ENCODE measurements at places on chromosomes 13 and 19. TPM values are rescaled to one million over a fixed set of nuclear protein-coding genes. Genes with fewer than 3 reads are reported as not detected.

The N4BP2L1 gene
- polyA plus RNA-seq, result 34.0 TPM

The MAB21L1 gene
- 0.09 TPM for polyA plus RNA-seq

DNA sequence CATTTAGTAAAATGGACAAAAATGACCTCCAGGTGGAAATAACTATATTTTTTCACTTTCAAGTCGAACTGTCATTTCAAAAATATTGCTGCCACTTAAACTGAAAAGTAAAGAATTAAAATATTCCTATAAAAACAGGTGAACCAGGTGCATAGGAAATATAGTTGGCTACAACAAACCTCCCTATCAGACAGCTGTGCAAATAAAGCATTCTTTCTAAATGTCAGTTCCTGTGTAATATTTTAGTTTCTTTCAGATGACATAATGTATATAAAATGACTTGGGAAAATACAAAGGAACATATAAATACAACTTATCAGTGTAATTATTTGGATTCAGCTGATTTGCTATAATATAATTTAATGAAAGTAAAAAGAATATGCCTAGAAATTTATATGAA, 403.5 kb upstream of the GPC6 start:
- DNase-seq, result no peak

DNA sequence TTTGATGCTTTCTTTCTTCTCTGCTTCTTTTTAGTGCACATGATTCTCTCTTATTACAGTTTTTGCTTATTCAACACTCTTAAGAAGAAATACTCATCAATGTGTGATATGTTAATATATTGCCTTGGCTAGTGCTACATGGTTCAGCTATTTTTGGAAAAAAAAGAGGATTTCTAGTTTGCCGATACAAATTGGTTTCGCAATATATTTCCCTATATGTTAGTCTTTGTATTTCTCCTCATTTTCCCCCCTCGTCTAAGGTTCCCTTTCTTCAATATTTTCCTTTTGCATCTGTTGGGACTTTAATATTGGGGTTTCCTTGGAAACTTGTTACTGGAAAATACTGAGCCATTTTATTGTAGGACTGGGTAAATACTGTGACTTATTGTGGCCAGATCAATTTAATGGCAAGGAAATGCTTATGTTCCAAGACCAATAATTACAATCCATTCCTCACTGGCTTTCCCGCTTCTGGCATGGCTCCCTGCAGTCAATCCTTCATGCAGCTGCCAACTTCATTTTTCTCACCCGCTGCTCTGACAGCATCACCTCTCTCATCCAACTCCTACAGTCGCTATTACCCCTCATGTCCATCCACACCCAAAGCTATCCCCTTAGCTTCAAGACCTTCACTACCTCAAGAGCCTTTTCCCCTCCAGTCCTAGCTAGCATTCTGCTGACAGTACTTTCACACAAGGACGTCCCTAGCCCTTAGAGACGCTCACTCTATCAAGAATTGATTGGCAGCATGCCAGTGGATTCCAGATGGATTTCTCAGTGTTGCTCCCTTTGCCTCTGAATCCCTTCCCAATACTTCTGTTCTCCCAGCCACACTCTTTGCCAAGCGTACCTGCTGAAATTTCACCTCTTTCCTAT, 280.1 kb upstream of the TMTC4 start:
- DNase-seq, result no peak

- DNase-seq, result no peak
Observed at GRCh38 chr19:17402982-17403855, 2.2 kb downstream of the BST2 start.

The VAV1 gene
- 2.8 TPM for polyA plus RNA-seq

GRCh38 chr13:28401303-28402056, 93.4 kb downstream of the FLT1 start:
- no peak for DNase-seq

DNA sequence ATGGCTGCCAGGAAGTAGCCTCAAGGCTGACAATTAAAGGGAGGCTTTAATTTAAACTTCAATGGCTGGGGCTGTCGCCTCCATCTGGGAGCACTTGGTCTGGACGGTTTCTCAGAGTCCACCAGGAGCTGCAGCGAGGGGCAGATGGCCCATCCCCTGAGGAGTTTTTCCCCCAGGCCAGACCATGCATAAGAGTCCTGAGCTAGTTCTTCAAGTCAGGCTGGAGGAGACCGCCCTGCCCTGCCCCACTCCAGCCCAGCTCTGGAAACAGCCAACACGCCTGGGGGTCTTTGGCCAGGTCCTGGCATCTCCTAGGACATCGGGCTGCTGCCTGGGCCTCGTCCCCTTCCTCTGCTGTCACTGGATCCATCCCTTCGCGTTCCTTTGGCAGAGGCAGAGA, 5.3 kb upstream of the ACTN4 start:
- DNase-seq, result no peak

DNA sequence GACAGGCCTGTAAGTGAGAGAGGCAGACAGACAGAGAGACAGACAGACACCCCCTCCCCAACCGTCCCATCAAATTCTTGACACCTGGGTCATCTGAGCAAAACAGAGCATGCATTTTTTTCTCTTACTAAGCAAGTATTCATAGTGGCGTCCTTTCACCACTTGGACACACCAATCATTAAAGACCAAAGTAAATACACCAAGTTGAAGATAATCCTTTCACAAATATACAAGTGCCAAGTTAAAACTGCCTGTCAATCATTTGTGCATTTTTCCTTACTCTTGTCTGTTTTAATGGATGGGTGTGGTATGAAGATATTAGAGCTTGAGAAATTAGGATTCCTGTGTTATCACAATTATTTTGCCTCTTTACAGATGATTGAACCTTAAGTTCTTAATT, 337.3 kb downstream of the ATP8A2 start:
- DNase-seq, result no peak

DNA sequence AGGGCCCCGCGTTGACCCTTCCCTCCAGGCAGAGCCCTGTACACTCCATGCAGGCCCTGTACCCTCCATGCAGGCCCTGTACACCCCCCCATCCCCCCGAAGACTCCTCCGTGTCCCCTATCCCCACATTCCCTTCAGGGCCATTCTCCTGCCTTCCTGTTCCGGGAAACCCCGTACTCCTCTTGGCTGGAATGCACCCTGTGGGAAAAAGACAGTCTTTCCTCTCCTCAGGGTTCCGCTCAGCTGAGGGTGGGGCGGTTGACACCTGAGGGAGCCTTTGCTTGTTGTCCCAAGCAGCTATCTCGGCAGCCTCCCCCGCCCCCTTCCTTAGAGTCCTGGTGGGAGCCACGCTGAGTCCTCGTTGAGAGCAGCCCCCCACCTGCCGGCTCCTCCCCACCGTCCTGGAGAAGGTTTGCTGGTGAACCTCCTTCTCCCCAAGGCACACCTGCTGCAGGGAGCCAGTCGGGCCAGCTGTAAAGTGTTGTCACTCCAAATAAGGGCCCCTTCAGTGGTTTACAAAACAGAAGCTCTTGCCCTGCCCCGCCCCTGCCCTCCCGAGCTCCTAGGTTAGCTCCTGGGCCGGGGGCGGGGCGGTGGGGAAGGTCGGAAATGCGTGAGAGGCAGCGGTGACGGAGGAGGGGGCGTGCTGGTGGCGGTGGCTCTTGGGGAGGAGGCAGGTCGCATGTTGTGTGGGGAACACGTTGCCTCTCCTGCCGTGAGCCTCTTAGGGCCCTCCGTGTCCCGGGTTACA, 1.5 kb downstream of the GNA11 start:
- DNase-seq, result peak; percentile 76

DNA sequence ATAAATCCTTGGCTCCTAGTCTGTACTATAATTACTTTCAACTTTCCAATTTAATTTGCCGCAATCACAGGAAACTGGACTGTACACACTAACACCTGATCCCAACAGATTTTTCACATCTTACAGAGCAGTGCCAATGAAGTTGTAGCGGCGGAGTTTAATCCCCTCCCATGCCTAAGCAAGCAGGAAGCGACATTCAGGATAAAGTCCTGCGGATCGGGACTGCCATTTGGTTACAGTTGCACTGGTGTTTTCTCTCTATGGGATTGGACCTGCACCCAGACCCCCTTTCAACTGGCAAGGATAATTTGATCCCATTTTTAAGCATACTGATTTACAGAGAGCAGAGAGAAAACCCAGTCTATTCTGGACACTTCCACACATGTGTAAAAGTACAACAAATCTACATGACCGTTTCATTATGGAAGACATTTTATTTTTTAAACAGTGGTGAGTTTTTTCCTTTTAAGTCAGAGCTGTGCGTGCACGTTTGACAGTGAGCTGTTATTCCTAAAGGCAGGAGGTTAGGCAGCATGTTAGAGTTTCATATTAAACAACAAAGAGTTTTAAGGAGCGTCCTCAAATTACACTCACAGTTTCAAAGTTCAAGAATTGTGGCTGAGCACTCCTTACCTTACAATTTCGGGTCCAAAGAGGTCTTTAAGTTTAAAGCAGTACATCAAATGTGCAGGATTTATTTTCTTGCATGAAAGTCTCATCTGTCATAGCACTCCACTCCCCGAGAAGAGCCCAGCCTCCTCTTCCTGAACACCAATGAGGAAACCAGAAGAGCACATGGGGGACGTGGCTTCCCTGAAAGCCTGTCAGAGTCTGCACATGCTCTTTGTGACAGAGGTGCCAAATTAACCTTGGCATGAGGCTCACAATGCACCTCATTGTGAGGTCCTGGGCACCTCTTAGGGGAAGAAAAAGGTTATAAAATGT, 141.6 kb upstream of the RFC3 start:
- DNase-seq, result peak; percentile 37

DNA sequence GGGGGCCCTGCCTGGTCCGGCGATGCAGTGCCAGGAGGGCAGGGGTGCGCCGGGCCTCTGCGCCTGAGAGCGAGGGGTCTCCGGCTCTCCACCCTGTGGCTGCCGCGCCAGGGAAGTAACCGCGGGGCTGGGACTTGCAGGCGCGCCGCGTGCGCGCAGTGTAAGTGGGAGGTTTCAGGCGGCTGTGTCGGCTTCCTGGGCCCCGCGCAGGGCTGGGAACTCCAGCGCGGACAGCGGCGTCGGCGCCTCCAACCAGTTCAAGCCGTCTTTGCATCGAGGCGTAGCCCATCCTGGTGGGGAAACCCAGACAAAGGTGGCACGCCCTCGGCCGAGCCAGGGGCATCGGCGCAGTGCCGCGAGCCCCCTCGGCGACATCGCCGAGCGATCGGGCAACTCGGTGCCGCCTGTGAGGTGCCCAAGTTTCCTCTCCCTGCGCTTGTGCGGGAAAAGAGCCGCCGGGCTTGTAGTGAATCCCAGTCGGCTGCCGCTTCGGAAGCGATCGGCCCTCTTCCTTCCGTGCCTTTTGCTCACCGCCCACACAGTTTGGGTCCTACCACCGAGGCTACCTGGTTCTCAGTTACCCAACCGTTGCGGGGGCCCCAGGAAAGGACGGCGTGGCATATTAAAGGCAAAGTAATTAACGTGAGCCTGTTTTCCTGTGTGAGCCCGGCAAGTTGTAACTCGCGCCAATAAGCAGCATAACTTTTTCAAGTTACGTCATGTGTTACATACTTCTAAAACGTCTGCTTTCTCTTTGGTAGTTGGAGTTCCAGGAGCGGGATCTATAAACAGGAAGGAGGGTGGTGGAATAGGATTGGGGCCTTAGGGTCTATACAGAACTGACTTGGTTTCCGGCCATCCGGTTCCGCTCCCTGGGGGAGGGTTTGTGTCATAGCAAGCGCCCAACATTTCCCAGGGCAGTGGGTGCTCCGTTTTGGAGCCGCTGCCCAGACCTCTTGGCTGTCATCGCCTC, 1.2 kb downstream of the LRCH1 start:
- peak; percentile 77 for DNase-seq

DNA sequence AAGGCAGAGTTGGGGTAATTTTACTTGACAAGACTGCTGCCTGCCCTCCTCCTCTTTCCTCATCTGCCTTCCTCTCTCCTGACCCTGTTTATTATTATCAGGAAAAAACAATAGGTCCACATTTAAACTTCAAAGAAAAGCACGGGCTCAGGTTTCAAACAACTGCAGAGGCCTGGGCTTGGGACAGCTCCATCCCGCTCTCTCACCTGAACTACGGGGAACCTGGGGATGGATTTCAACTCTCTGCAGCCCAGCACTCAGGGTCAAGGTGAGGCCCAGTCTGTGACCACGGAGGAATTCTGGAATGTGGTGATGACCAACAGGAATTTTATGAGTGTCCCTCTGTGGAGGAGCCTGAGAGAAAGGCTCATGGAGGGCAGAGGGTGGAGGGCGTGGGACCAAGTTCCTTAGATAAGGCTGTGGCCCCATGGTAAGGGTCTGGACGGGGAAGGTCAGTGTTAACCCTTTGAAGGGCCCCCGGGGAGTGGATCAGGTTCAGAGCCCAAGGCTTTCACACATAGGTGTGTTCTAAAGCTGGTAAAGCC, 220.8 kb upstream of the MAB21L1 start:
- DNase-seq, result no peak

DNA sequence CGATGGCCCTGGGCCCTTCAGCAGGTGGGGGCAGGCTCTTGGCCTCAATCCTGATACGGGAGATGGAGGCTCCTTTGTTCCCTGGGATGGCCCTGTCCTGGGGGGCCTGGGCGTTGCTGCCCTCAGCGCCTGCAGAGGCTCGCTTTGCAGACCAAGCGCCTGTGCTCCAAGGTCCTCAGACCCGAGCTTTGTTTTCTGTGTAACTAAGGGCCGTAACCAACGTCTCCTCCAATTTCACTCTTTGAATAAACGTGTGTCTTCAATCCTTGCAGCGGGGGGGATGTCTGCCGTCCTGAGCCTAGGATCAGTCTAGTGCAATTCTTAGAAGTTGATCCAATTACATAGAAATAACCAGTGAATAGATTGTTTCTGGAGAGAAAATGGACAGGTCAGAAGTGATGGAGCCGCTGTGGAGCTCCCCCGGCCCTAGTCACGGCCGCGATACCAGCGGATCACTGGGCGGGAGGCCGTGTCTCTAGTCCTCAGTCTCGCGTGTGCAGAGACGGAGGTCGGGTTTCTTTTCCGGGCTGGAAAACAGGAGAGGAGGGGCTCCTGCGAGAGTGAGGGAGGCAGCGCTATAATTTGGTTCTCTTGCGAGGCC, 5.3 kb downstream of the PTBP1 start:
- no peak for DNase-seq

DNA sequence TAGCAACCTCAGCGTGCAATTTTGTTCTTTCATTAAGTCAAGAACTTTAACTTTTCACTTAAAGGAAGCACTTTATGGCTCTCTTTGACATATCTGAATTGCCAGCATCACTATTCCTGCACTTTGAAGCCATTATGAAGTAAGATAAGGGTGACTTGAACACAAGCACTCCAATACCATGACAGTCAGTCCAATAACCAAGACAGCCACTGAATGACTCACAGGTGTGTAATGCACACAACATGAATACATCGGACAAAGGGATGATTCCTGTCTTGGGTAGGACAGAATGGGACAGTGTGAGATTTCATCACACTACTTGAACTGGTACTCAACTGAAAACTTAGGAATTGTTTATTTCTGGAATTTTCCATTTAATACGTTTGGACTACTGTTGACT, 233.7 kb upstream of the IPO5 start:
- DNase-seq, result no peak

The KBTBD6 gene
- polyA plus RNA-seq, result 15.1 TPM

DNA sequence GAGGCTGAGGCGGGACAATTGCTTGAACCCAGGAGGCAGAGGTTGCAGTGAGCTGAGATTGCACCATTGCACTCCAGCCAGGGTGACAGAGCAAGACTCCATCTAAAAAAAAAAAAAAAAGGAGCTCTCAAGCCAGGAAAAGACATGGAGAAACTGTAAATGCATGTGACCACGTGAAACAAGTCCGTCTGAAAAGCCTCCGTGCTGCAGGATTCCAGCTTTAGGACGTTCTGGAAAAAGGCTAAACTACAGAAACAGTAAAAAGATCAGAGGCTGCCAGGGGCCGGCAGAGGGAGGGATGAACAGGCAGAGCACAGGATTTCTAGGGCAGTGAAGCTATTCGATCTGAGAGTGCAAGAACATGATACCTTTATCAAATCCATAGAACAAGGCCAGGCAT, 40.7 kb upstream of the NDUFS7 start:
- no peak for DNase-seq

The TLE2 gene
- 196 TPM for polyA plus RNA-seq
